ENCODE measurements at places on chromosomes 7 and 10.
A peak's percentile ranks its signal among the peaks of the same experiment; 100 is the strongest.

DNA sequence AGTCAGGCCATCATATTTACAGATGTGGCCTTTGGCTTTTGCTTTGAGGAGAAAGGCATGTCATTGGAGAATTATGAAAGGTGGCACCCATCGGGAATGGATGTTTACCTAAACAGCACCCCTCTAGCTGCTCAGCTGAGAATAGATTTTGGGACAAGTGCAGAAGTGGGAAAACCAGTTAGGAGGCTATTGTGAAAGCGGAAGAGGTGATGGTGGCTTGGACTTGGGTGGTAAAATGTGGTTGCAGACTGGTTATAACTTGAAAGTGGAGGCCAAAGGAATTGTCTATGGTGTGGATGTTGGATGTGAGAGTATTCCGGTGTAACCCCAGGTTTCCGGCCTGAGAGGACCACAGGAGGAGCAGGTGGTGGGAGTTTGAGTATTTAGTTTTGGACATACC lies 5.2 kb upstream of the SLC12A9 start:
- no peak for DNase-seq

GRCh38 chr7:22698767-22699166 lies 28.2 kb upstream of the IL6 start:
- no peak for DNase-seq

DNA sequence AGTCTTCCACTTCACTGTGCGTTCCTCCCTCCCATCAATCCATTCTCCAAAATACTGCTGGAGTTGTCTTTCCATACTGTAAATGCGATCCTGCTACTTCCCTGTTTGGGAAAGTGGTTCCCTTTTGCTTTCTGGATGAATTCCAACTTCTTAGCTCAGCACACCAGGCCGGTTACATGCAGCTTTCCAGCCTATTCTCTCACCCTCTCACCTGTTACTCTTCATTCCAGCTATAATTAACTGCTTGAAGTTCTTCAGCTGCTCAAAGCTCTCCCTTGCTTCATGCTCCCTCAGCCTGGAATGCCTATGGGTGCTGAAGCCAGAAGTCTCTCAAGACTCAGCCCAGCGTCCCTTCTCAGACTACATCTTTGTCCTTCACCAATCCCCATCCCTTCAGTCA lies 6.0 kb upstream of the ZNRF2 start:
- DNase-seq: no peak

GRCh38 chr7:79434867-79435266 lies 18.6 kb downstream of the MAGI2 start:
- peak; percentile 68 for DNase-seq

- DNase-seq: peak; percentile 22
These were observed 3.5 kb upstream of the ENO4 start for GRCh38 chr10:116845823-116846222.

DNA sequence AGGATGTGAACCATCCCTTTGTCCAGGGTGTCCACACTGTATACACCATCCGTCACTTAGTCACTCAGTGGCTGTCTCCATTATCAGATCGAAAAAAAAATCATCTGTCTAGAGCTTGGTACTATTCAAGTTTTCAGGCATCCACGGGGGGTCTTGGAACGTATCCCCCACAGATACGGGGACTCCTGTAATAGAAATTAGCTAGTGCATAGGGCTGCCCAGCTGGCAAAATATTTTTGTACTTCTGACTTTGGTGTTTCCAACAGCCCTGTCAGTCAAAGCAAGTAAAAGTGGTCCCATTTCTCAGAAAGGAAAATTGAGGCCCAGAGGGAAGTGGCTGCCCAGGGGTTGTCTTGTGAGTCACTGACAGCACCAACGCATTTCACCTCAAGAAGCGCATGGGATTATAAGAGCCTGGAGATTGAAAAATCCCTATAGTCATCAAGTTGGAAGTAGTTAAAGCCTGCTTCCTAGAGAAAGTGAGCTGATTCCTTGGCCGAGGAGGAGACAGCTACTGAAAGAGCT lies 52.1 kb upstream of the SLC29A3 start:
- DNase-seq: no peak

DNA sequence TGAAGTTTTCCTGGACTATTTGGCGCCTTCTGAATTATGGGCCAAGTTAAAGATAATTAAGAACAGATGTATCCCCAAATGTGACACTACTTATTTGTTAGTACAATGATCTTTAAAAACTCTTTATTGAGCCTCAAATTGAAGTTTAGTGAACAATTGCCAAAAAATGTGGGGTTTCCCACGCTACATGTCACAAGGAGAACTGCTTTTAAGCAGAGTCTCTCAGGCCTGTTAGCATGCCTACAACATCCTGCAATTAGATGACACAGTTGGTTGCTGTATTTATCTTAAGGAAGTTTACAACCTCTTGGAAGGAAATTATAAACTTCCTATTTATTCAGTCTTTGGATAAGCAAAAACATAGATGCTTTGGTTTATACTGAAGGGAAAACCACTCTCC lies 733.0 kb downstream of the TNS3 start:
- DNase-seq: no peak

DNA sequence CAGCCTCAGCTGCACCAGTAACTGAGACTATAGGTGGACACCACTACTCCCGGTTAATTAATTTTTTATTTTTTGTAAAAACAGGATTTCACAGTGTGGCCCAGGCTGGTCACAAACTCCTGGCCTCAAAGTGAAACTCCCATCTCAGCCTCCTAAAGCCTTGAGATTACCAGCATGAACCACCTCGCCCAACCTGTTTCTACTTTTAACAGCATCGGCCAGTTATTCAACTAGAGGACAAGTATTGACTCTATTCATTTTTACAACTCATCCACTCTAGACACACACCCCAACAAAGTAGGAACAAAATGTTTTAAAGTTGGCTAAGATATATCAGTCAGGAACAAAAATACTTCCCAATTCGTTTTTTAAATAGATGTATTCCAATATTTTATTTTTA lies 334.8 kb downstream of the PARD3 start:
- no peak for DNase-seq

- DNase-seq: no peak
These were observed 161.9 kb downstream of the KIAA1217 start for GRCh38 chr10:24370877-24371276.

GRCh38 chr7:101386558-101387231 lies 24.0 kb downstream of the COL26A1 start:
- DNase-seq: no peak

GRCh38 chr7:80467069-80467468 lies 44.8 kb downstream of the GNAT3 start:
- no peak for DNase-seq

- DNase-seq: no peak
These were observed 41.3 kb downstream of the ARID5B start for GRCh38 chr10:61942604-61943461.

DNA sequence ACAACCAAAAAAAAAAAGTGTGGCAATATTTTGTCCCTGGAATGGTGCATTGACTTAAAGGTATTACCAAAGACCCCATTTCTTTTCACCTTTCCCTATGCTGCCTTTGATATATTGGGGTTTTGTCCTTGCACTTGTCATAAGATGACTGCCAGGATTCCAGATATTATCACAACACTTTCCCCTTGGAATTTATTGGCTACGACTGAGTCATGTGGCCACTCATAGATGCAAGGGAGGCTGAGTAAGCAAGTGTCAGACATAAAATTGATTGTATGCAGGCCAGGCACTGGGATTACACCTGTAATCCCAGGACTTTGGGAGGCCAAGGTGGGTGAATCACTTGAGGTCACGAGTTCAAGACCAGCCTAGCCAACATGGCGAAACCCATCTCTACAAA lies 83.6 kb downstream of the PPP1R3C start:
- no peak for DNase-seq

DNA sequence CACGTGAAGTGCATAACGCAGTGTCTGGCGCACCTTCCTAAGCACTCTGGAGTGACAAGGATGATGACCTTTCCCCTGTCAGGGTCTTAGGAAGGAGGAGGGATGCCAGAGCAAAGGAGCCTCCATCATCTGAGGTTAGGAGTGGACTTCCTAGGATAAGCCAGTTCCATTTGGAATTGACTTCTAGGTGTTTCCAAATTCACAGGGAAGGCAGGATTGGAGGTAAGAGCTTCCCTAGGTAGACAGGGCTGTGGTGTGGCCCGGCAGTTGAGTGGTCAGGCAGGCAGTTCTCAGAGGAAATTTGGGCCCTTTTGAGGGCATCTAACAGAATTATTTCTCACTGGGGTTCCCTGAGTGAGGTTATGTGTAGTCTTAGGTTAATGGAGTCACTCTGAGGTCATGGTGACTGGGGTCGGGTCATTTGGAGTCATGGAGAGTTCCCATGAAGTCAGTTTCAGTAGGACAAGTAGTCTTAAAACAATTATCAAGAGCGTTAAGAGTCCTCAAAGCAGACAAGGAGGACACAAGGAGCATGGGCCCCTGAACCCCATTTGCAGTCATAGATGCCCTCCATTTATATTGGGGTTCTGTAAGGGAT lies 8.2 kb downstream of the PPIF start:
- DNase-seq: no peak

DNA sequence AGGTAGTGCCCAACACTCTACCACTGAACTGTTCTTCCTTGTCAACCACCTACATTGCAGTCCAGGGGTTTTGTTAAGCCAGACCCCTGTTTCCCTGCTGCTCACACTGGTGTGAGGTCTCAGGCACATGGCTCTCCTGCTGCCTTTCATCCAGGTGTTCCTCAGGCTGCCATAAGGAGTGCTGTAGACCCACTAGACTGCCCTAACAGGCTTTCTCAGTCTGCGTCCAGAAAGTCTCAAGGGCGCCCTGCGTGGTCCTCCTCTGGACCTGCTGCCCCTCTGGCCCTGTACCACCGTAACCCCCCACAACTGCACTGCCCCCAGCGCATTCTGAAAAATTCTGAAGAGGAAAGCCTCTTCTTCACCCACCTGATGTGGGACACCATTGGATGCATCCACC lies 225.7 kb upstream of the ANKRD30A start:
- DNase-seq: no peak

GRCh38 chr7:14228341-14228740 lies 238.9 kb upstream of the ETV1 start:
- no peak for DNase-seq

DNA sequence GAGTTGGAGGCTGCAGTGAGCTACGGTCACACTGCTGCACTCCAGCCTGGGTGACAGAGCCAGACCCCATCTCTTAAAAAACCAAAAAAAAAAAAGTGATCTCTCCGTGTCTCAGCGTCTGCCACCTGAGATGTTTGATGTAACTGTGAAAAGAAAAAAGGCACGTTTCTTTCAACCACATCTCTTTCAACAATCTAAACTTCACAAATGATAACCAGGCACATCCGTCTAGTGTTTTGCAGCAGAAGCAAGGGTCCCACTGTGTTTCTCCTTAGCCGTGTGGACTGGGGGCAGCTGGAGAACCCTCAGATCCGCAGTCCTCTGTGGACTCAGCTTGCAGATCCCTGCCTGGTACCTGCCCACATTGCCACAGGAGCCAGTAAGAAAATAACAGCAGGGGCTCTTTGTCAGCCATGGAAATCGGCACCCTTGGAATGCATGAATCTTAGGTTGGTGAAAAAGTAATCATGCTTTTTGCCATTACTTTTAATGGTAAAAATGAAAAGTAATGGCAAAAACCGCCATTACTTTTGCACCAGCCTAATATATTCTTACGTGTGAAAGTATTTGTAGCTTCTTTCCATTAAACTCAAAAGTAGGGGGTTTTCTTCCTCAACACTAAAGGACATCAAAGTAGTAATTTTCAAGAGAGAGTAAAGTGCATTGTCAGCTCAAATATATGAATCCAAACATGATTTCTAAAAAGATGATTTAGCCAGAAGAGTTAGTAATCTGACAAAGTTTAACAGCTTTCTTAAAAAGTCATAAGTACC lies 276.5 kb downstream of the CCDC3 start:
- DNase-seq: no peak

GRCh38 chr10:93465806-93466675 lies 16.1 kb downstream of the MYOF start:
- peak; percentile 98 for DNase-seq

GRCh38 chr7:33722383-33723101 lies 182.8 kb upstream of the BMPER start:
- DNase-seq: peak; percentile 94

DNA sequence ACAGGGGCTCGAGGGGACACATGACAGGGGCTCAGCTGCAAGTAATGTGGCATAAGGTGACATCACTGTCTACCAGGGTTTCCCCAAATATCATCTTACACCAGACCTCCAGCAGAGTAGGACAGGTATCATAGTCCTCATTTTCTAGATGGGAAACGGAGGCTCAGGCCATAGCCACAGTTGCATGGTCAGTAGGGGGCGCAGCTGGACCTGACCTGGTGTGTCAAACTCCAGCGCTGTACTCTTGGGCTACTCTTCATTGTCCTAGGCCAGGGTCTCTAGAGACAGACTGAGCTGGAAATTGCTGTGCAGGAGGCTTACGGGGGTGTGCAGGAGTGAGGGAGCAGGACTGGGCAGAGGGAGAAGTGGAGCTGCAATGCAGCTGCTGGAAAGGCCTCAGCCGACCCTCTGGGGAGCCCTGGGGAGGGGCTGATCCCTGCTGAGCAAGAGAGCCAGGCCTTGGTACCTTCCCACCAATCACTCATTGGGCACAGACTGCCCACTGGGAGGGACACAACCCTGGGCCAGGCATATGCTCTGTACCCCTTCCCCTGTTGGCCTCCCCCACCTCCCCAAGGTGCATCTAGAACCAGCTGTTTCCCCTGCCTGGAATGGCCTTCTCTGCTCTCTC lies 89.9 kb downstream of the CDH23 start:
- peak; percentile 15 for DNase-seq

GRCh38 chr7:82714883-82715282 lies 271.3 kb upstream of the CACNA2D1 start:
- DNase-seq: no peak

DNA sequence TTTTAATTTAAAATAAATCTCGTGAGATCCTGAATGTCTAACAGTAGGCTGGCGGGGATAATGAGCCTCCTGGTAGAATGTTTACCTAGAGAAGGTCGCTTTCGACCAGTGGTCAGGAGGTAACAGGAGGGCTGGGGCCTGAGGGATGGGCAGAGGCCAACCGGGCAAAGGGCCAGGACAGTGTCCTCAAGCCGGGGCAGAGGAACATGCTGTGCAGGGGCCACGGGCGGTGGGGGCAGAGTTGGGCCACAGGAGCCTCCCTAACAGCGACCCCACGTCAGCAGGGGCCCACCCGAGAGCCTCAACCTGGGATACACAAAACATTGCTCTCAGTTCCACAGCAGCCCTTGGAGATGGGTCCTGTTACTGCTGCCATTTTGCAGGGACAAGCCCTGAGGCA lies 14.5 kb downstream of the CFAP46 start:
- DNase-seq: no peak

GRCh38 chr10:60737242-60737641 lies 41.0 kb upstream of the CDK1 start:
- no peak for DNase-seq

- no peak for DNase-seq
These were observed 133.5 kb upstream of the FEZF1 start for GRCh38 chr7:122438006-122438405.

DNA sequence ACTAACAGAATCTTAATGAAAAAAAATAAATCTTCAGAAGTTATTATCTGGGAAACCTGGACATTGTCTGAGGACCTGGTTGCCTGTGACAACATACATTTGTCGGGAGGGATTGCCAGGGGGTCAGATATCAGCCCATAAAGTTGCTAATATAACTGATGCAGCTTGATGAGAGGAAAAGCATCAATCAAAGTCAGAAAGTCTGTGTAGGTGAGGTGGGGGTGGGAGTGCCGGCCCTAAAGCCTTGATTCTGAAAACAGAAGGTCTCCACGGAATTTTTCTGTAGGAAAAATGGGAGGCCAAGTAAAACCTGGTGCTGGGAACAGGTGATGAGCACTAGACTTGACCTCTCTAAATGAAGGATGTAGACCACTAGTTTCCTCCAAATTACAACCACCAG lies 281.8 kb downstream of the FGFR2 start:
- DNase-seq: no peak

Measured in RCC 7860 (cell line).